Midbrain (tissue), 1 donor: ENCODE measurements at places on chromosomes 2 and 18.

DNA sequence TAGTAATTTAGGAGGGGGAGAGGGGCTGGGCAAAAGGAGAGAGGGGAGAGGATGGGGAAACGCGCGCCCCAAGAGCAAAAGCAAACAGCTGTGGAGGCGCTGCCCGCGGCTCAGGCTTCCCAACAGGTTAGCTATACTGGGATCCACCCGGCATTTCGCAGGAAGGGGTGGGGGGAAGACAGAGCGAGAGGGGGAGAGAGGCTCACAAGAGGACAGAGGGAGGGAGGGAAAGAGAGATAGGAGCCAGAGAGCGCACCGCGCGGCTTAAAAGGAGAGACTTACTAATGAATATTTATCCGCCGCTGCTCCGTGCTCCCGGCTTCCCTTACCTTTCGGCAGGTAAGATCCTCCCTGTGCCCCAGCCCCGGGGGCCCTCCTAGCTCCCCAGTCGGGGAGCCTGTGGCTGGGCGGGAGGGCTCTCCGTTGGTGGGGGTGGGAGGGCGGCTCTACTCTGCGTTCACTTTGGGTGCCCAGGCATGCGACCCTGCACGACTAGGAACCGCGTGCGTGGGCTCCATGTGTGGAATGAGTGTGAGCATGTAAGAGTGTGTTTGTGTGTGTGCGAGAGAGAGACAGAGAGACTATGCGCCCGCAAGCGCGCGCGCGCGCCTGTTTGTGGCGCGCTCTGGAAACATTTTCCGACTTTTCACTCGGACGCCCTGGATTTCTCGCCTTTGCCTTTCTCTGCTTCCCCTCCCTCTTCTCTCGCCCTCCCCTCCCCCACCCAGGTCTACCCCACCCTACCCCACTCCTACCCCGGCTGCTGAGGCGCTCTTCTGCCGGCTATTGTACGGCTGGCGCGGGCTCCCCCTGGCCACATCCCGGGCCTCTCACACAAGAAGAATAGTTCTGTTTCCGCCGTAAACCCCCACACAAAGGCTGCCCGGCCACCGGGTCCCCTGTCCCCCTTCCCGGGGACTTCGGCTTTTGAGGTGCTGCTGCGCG, 7.2 kb upstream of the SIX3 start:
- DNase-seq: no peak

DNA sequence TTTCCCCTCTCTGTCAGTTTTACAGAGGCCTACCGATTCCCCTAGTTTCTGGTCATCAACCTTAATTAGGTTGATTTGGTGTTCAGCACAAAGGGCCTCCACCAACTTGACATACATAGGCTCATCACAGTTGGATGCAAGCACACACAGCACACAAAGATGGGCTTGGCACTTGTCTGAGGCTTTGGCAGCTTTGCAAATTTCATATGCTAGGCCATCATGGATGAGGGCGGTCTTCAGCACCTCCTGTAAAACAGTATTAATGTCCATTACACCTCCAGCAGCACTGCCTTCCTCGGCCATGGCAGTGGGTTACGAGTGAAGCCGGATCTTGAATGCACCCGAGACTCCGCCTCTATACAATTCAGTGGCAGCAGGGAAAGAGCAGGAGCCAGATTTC, 56.9 kb downstream of the REL start:
- no peak for DNase-seq

- DNase-seq: no peak
Measured at GRCh38 chr2:160719116-160719515, 225.5 kb upstream of the RBMS1 start.

DNA sequence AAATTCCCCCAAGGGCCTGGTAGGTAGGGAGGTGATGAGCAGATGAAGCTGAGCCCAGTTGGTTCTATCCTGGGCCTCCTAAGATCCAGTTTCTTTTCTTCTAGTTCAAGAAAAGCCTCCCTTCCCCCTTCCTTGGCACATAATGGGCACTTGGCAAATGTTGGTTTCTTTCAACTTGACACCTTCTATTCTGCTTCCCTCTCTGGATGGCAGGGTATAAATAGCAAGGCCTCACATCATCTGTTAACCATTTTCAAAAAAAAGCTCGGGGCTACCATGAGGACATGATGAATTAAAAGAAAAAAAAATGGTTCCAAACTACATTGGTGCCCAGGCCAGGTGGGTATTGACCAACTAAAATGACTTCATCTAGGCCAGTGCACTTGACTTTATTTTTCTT, 29.9 kb downstream of the CTAGE1 start:
- DNase-seq: no peak

DNA sequence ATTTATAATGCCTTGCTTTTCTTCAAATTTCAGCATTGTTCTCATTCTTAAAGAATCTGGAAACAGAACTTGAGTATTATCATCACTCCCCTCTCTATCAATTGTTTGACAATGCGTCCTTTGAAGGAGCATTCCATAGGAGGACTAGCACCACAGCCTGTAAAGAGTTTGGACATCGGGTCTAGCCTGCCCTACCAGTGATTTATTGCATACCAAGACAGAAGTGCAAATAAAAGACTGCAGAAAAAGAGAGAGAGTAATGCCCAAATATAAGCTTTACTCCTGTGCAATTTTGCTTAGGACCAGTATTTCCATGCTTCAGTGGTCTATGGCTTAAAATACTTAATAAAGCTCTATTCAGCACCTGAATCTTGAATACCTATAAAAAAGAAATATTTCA, 55.4 kb upstream of the MAP2 start:
- DNase-seq: no peak

DNA sequence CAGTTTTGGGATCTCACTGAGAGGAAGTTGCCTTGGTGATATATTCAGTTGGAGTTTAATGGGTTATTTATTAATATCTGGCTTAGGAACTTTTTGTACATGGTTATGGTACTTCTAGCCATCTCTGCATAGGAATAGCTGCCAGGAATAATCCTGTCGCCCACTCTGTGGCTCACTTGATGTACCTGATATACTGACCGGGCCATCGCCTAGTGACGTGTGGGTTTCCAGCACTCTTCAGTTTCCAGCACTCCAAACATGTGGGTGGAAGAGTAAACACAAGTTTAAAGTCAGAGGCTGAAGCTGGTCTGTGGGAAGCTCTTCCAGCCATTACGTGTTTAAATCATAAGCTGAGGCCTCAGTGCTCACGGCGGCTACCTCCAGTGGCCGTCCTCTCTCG, 44.3 kb upstream of the AGAP1 start:
- DNase-seq: no peak

DNA sequence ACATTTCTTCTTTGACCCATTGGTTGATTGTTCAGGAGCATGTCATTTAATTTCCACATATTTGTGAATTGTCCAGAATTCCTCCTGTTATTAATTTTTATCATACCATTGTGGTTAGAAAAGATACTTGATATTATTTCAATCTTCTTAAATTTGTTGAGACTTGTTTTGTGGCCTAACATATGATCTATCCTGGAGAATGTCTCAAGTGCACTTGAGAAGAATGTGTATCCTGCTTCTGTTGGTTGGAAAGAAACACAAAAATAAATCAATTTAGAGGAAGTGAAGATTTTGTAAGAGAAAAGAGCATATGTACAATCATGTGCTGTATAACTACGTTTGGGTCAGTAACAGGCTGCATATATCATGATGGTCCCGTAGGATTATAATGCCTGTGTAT, 118.6 kb upstream of the CDC42EP3 start:
- DNase-seq: no peak

GRCh38 chr2:85049236-85049635, 78.3 kb downstream of the KCMF1 start:
- no peak for DNase-seq

- no peak for DNase-seq
Measured at GRCh38 chr18:79512461-79513380, 117.0 kb downstream of the NFATC1 start.

DNA sequence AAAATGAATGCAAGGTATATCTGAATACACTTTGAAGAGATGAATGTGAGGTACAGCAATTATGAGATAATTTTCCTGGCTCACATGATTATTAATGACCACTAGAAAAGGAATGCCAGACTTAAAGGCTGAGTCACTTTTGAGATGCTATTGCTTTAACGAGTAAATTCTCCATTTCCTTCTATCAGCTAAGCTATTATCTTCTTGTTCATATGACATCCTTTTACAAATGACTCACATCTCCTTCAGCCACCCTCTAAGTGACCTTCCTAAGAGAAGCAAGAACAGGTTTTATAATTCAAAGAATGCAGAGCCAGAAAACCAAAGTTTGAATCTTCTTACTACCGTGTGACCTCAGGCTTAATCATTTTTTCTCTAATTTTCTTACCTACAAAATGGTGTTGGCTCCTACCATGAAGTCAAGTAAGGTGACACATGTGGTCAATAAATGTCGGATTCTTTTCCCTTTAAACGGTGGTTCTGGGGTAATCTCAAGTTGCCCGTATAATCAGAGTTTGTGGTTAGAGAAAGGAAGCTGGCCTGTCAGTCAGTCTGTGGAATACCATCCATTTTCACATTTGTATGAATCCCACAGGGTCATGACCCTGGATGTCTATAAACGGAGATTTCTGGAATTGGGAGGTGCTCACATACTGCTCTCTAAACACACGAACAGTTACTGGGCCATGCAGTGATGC, 184.0 kb upstream of the PID1 start:
- DNase-seq: no peak

DNA sequence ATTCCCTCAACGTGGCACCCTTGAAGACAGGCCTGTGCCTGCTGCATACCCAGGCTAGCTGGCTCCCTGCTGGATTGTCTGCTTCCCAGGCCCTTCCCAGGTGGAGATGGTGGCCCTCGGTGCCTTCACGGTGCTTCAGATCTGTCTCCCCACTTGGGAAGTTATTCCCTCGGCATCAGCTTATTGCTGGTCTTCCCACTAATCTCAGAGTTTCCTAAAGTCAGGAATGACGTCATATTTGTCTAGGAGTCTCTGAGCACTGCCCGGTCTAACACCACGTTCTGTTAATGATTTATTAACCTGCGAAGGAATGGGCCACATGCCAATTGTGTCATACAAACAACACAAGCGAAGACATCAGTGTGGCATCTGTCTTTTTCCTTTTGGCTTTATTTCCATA, 269.8 kb upstream of the ID2 start:
- DNase-seq: no peak

- DNase-seq: no peak
Measured at GRCh38 chr18:76859474-76860339, 37.4 kb downstream of the ZNF236 start.

- no peak for DNase-seq
Measured at GRCh38 chr18:45708831-45709230, 15.2 kb upstream of the SLC14A1 start.

DNA sequence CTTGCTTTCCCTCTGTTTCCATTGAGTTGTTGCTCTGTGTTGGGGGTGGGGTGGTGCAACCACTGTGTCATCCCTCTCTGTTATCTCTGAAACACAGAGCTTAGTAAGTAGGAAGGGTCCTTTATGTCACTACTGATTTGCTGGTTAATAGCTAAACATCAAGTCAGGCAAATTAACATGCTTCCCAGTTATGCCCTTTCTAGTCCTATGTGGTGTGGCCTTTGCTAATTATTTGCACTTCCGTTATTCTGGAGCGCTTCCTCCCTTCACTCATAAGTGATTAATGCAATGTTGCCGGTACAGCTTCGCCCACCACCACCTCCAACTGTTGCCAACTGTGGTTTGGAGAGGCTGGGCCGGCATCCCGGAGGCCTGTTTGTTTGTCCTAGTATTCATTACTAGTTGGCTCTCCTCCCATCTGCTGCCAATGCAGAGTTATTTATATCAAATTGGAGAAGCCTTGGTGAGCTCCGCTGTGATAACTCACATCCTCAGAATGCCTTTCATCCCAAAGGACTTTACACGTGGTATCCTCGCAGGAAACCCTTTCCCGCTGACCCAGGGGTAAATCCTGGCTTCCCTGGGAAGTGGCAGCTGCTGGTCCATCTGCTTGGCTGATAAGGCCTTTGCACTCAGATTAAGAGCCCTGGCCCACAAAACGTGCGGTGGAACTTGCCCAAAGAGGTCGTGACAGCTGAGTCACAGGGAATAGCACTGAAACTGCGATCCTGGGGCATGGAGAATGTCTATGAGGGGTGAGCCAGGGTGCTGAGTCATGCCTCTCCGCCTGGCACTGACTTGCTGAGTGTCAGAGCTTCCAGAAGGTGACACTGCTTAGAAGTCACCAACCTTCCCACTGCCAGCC, 72.0 kb upstream of the ZCCHC2 start:
- no peak for DNase-seq

GRCh38 chr2:222835823-222836151, 25.0 kb upstream of the ACSL3 start:
- no peak for DNase-seq

DNA sequence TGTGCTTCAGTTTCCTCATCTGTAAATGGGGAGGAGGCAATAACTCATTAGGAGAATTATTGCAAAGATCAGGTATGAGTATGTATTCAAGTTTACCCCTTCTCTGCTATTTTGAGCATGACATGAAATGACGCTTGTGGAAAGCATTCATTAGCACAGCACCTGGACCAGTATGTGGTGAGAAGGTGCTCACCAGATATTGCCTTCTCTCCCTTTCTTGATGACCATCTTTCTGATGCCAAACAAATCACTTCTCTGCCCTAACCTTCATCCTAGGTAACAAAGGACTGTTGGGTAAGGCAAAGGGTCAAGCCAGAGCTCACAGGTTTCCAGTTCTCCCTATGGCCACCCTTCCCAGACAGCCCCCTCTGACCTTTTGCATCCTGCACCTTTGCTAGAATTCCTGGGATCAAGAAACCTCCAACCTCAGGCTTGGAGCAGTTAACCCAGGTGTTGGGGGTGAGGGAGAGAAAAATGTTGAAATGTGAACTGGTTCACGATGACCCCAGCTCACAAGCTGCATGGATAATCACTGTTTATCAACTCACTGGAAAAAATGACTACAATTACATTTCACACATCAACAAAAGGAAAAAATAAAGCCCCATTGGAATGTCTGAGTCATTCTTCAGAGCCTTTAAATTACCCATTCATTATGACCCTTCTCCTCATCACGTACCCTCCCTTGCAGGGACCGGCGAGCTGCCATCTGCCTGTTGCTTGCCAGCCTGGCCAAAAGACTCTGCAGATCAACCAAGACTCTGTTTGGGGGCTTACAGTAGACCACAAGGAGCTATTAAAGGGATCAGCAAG, 41.6 kb downstream of the LBH start:
- DNase-seq: no peak

- no peak for DNase-seq
Measured at GRCh38 chr2:71126957-71127356, 3.1 kb downstream of the MCEE start.

- no peak for DNase-seq
Measured at GRCh38 chr18:48887294-48887904, 63.4 kb downstream of the SMAD7 start.

DNA sequence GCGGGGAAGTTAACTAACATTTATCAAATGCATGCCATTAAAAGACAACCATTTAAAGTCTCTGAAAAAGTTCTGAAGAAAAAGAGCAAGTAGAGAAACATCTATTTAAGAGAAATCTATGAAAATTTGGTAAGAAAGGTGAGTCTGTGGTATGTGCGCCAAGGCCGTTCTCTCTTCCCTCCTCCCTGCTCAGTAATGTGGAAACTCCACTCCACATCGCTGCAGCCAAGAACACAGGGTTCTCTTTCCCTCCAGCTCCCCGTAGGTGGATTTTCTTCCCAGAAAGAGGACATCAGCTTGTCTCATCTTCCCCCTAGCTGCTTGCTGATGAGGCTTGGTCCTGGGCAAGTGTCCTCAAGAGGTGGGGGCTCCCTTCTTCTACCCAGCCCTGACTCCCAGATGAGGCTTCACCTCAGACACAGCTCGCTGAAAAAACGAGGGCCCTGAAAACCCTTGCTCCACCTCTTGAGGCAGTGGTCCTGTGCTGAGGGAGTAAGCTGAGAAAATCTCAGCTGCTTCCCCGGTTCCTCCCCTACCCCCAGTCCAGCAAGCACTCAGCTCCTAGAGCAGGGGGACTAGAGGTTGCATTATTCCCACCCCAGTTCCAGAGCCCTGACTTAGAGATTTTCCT, 45.8 kb upstream of the PTPRM start:
- no peak for DNase-seq
